ENCODE measurements at places on chromosomes 12 and 14.

- DNase-seq = no peak
Measured at GRCh38 chr12:1720494-1720893, 29.6 kb downstream of the ADIPOR2 start.

GRCh38 chr12:50087995-50088394, 2.9 kb downstream of the SMARCD1 start:
- no peak for DNase-seq

DNA sequence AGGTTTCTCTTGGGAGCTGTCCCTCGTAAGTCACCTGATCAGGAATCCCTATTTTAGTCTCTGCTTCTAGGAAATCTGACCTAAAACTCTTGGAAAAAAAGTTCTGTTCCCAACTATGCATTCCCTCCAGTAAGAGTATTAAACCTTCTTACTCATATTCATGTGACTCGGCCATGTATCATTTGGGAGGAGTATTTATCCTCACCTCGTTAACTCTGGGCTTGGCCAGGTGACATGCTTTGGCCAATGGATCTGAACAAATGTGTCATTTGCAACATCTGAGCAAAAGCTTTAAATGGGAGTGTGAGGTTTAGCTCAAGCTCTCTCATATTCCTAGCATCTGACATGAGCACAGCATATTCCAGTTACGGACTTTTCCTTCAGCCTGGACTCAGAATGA, 226.8 kb downstream of the NUAK1 start:
- DNase-seq = no peak

GRCh38 chr14:92930737-92931602, 8.0 kb downstream of the CHGA start:
- no peak for DNase-seq

GRCh38 chr14:77094672-77095284, 3.3 kb upstream of the CIPC start:
- DNase-seq = peak; percentile 60

- DNase-seq = no peak
Measured at GRCh38 chr12:108888031-108888430, 8.1 kb downstream of the DAO start.

DNA sequence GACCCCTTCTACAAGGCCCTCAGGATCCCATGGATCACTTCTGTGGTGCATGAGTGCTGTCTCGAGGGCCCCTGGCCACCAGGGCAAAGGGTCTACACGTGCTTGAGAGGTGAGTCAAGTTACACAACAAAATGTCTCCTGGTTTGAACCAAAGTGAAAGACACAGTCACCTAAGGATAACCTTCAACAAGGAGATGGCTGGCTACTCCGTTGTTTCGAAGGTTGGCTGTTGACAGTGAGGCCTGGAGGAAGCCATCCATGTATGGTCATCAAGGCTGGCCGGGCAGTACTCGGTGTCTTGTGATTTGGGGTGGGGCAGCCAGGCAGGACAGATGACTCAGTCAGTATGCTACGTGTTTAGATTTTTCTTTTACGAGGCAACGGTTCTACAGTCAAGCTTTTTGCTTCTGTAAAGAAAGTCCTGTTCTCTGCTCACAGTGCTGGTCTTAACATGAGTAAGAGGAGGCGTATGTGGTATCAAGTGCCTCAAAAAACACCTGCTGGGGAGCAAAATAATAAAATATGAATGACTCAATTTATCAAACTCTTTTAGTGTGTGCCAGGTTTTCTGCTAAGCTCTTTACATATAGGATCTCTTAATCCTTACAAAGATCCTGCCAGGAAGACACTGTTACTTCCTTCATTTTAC, 18.0 kb upstream of the NT5DC3 start:
- DNase-seq = no peak

GRCh38 chr12:51012570-51013236, 13.5 kb downstream of the SLC11A2 start:
- DNase-seq = no peak

- no peak for DNase-seq
Measured at GRCh38 chr14:106522990-106523389, 996.6 kb downstream of the TMEM121 start.

GRCh38 chr12:130977743-130978095, 24.0 kb downstream of the ADGRD1 start:
- DNase-seq = no peak
